Activated T-cell treated with anti-CD3 and anti-CD28 coated beads for 48 hours (primary cell): ENCODE measurements at places on chromosomes 2 and 18.

DNA sequence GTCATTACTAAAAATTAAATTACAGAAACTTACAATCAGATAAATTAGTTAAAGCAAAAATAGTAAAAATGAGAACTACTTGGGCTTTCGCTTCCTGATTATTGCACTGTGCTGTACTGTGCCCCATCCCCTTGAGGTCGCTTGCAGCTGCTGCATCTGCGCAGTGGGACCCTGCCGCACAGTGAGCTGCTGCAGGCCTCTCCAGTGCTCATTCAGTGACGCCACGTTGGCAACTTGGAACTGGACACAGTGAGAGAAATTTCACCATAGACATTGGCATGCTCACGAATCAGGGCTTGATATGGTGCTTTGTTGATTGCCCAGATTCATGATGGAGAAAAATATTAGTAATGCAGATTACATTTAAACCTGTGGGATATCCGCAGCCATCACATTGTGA, 290.8 kb upstream of the MYT1L start:
- no peak for DNase-seq

DNA sequence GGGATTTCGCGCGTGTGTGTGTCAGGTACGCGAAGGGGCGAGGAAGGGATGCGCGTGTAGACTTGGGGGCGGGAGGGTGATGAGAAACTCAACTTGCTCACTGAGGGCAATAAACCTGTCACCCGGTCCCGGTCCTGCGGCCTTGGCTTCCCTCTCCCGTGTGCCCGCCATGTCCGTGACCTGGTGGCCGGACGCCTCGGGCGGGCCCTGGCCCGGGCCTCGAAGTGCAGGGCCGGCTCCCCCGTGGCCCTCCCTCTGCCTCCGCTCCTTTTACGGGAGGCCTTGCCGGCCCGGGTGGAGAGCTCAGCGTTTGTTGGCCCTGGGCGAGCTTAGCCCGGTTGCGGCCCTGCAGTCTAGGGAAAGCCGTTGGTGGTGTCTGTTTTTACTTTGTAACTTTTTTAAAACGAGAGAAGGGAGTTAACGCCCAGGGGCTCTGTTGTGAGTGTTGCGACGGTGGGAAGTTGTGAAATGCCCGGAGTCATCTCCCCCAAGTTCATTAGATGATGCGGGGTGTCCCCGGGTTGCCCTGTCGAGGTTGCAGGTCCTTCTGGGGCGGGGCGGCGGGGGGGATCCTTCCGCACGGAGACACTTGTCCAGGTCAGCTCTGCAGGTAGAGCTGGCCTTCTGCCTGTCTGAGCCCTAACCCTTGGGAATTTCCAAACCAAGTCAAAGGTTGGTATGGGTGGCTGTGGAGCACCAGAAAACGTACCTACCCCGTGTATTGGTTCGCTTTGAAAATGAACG, 883 bp downstream of the SMCHD1 start:
- DNase-seq, result peak; percentile 43

DNA sequence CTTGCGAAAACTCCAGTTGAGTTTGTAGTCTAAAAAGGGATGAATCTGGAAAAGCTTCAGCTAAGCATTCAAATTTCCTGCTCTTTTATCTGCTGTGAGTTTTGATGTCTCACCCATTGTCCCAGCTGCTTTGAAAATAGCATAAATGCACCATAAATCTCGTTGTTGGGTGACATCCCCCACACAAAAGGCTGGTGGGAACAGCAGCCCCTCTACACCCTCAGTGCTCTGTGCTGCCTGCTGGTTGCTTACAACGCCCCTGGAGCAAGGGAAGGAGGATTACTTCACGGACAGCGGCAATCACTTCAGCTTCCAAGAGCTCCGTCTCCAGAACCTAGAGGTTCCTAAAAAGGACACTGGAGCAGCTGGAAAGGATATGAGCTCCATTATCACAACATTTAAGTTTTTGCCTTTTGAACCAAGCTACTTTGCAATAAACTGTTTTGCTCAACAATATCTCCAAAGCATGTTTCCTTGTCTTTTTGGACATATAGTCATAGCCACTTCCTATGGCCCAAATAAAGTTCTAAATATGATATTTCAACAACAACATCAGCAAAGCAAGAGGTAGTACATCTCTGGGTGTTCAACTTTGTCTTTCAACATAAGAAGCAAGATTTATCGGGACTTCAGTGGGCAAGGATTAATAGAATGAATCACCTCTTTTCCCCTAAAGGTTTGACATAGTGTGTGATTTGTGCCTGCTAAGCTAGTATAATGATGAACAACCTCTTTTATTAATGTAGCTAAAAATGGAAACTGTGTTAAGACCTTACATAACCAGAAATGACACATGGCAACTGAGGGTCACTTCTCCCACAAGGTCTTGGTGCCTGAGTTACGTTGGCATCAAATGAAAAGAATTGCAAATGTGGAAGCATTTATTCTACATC, 413.5 kb downstream of the TXNL1 start:
- DNase-seq, result no peak

- no peak for DNase-seq
Measured at GRCh38 chr18:36419900-36420531, 122.5 kb downstream of the FHOD3 start.

GRCh38 chr2:1369905-1370304, 43.4 kb upstream of the TPO start:
- DNase-seq, result no peak

DNA sequence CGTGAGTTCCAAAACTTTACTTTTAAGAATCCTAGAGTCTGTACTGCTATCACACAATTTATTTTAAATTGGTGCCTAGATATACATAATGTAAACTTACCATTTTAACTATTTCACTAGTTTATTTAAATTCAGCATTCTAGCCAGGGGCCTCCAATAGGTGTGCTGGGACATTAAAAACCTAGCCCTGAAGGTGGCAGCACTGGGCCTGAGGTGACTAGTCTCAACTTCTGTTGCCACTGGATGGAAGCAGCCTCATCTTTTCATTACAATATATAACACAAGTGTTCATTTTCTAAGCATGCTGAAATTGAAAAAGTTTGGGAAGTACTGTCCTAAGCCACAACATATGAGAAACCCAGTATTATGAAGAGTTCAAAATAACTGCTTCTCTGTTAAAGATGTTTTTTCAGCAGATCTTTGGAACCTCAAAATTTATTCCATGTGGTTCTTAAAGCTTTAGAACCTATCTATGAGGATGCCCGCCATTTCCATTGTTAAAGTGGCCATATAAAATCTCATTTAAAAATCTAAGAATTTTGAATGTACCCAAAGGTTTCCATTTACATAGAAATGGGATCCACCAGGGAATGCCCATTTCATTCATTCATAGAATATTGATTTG, 2.9 kb upstream of the RBBP8 start:
- peak; percentile 61 for DNase-seq

DNA sequence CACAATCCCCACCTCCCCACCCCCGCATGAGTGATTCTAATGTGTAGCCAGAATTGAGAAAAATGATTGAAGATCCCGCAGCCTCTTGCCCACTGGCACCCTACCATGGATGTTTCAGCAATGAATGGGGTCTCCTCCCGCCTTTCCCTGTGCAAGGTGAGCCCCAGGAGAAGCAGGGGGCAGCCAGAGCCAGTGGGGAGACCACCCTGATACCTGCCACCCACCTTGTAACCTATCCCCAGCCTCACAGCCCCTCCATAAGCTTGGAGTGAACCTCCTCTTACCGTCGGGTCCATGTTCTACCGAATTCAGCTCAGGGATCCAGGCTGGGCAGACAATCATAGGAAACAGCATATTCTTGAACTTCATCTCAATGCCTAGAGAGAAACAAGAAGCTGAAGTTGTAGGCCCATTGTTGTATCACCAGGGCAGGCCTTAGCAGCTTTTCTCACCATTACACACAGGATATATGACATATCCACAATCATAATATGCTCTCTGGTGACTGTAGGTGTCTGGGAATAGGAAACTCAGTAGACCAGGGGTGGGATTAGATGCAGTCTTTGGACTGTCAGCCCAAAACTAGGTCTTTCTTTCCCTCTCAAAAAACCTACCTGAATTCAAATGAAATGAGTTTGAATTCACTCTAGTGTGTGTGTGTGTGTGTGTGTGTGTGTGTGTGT, 30.9 kb downstream of the XDH start:
- no peak for DNase-seq

DNA sequence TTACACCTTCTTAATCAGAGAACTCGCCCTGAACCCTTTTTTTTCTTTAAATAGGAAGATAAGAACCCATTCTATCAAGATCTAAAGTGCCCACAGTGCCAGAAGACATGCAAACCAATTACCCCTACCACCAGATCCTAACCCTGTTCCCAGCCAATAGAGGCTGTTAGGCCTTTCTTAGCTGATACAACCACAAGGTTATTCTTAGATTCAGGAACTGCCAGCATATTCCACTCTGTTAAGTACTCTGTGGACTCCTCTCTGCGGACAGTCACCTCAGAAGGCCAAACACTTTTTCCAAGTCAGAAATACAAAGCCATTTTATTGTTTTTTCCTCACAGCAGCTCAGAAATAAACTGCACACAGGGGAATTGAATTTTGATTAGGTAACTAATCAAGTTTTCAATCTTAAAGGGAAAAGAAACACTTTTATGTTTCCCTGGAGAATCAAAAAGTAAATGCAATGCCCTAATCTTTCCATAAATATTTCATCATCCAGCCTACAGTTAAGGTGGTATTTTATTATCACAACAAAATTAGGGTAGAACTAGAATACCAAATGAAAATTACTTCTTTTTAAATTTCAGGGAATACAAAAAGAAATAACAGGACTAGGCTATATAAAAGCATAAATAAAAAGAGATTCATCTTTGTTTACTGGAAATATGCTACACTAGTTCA, 111.4 kb downstream of the NBAS start:
- DNase-seq, result no peak

DNA sequence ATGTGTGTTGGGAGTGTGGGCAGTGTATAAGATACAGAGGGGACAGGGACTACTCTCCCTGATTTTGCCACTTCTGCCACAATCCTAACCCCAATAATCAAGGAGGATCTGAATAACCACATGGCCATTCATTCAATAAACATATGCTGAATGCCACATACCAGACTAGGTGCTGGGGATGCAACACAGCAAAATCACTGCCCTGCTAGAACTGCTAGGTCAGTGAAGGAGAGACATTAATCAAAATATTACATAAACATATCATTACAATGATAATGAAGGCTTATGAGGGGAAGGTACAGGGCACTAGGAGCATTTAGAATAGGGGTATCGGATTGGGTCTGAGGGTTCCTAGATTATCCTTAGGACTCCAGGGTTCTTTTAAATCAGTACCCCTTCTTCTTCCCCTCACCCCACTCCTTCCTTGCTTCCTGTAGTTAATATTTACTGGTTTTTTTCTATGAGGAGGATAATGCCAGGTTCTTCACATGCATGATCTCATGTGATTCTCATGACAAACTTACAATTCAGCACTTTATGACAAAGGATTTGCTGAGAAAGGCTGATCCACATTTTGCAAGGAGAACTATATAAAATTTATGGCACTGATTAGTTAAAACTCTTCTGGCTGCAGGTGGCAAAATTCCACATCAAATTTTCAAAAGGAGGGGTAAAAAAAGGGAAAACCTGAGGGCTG, 56.4 kb upstream of the PCBP1 start:
- DNase-seq, result no peak

DNA sequence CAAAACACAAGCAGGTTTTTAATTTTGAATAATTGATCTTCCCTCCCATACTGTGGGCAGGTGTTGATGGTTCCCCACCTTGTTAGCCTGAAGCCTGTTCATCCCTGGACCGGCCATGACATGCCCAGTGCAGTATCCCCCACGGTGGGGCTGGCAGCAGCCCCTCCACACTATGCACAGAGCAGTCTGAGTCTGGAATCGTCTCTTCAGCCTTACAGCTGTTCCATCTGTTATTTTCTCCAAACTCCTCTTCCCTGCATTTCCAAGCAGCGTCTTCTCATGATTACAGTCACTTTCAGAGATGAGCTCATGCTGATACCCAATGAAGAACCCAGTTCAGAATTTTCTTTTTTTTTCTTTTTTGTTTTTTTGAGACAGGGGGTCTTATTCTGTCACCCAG, 68.2 kb downstream of the ADI1 start:
- DNase-seq, result no peak

DNA sequence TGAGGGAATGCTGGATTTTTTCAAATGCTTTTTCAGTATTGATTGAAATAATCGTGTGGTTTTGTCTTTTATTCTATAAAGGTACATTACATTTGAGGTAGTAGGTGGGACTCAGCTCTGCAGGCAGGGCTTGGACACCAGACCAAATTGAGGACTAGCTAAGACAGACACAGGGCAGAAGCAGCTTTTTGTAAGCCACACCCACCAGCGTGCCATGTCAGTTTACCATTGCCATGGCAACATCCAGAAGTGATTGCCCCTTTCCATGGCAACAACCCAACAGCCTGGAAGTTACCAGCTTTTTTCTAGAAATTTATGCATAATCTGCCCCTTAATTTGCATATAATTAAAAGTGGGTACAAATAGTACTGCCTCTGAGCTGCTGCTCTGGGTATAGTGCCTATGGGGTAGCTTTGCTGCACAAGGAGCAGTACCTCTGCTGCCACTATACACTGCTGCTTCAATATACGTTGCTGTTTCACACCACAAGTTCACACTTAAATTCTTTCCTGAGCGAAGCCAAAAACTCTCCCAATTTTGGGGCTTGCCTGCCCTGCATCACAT, 23.6 kb upstream of the VWA3B start:
- no peak for DNase-seq

GRCh38 chr2:179454443-179455171, 190.0 kb upstream of the SESTD1 start:
- no peak for DNase-seq

GRCh38 chr18:48669991-48670750, 131.3 kb downstream of the CTIF start:
- no peak for DNase-seq

DNA sequence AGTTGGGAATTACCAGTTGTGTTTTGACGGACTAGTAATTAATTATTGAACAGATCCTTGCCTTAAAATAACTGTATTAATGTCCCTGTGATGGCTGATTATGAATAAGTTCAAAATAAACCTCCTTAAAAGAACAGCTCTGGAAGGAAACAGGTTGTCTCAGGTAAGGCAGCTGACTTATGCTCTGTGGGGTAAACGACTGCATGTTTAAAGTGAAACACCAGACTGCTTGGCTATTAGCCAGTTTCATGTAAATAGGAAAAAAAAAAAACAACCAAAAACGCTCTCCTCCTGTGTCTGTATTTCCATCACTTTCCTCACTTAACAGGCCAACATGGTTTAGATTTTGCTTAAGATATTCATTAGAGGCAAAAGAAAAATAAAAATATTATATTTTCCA, 243.6 kb downstream of the TMEM182 start:
- no peak for DNase-seq

DNA sequence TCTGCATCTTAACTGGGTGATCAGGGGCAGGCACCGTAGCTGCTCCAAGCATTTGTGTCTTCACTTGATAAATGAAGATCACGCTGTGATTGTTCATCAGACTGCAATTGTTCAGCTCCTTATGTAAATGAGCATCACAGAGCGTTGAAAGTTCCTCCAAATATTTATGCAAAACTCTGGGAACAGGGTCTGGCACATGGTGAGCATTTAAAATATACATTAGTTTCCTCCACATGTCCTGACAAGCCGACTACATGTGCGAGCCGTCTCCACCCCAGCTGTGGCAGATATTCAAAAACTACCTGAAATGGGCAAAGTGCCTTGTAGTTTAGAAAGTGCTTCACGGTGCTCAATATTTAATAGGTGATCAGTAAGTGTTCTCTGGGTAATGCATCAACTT, 175.1 kb upstream of the ID2 start:
- DNase-seq, result no peak
